ENCODE measurements at places on chromosomes 6 and 20.

DNA sequence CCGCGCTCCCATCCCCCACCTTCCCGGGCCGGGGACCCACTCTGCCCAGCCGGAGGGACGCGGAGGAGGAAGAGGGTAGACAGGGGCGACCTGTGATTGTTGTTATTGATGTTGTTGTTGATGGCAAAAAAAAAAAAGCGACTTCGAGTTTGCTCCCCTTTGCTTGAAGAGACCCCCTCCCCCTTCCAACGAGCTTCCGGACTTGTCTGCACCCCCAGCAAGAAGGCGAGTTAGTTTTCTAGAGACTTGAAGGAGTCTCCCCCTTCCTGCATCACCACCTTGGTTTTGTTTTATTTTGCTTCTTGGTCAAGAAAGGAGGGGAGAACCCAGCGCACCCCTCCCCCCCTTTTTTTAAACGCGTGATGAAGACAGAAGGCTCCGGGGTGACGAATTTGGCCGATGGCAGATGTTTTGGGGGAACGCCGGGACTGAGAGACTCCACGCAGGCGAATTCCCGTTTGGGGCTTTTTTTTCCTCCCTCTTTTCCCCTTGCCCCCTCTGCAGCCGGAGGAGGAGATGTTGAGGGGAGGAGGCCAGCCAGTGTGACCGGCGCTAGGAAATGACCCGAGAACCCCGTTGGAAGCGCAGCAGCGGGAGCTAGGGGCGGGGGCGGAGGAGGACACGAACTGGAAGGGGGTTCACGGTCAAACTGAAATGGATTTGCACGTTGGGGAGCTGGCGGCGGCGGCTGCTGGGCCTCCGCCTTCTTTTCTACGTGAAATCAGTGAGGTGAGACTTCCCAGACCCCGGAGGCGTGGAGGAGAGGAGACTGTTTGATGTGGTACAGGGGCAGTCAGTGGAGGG lies 2.8 kb downstream of the SOX4 start:
- peak; percentile 84 for DNase-seq

DNA sequence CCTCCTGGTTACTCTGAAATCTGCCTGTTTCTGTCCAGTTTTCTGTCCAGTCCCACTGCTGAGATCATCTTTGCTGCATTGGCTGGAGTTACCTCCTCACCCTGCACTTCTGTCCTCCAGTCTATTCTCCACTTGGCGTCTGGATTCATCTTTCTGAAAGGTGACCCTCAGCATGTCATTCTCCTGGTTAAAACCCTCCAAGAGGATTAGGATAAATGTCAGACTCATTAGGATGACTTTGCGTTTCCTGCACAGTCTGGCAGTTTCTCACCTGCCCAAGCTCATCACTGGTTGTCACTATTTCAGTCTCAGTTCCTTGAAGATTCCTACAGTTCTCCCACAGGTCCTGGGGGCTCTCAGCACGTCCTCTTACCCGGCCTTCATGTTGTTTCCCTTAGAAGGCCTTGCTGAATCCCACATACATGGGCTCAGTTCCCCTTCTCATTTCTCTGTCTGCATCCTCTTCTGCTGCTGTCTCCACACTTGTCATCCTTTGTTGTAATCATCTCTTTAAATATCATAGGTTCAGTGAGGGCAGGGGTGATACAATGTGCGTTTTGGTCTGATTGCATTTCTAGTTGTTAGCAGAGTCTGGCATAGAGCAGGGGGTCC lies 374.8 kb downstream of the QKI start:
- DNase-seq, result peak; percentile 47

DNA sequence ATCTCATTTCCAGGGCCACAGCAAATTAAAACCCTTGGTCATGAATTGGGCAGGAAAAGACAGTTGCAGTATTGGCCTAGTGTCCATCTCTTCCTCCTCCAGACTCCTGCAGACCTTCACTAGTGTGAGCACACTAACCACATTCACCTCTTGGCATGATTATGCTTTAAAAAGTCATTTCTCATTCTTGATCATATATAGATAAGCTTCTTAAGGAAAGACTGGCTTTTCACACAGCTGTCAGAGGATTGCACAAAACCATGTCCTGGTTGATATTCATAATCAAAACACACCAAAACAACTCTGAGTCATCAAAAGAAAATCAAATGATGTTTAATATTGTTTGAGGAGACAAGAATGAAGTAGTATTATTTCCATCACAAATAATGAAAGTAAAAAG lies 52.1 kb downstream of the TMEM200A start:
- DNase-seq, result no peak

DNA sequence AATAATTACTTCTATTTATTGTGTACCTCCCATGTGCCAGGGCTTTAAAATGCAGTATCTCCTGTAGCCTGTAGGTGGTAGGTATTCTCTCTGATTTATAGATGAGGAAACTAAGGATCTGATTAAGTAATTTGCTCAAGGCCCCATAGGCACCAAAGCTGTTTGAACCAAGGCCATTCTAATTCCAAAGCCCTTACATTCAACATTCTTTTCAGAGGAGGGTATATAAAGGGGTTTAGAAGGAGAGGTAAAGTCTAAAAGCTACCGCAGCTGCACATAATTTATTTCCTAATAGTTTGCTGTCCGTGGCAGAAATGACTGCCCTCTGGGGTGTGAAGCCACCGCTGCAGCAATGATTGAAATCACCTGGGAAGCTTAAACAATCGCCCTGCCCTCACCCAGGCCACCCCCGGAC lies 95.0 kb upstream of the FAM8A1 start:
- DNase-seq, result no peak

Measured in WERI-Rb-1 (cell line).